ENCODE measurements at places on chromosomes 3 and 15.

- no peak for DNase-seq
These were observed 312.5 kb upstream of the ZNF385D start for GRCh38 chr3:22063500-22063899.

DNA sequence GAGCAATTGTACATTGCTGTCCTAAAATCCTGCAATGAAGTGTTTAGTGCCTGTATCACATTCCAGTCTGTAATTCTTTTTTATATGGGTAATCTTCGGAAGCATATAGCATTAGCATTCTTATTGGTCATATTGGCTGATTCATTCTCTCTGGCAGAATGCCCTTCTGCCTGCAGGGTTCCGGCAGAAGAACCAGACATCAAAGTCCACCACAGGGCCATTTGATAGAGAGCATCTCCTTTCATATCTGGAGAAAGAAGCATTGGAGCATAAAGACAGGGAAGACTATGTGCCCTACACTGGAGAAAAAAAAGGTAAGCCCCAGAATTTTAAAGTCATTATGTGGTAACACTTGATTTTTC, 39.6 kb downstream of the TMOD3 start:
- no peak for DNase-seq

DNA sequence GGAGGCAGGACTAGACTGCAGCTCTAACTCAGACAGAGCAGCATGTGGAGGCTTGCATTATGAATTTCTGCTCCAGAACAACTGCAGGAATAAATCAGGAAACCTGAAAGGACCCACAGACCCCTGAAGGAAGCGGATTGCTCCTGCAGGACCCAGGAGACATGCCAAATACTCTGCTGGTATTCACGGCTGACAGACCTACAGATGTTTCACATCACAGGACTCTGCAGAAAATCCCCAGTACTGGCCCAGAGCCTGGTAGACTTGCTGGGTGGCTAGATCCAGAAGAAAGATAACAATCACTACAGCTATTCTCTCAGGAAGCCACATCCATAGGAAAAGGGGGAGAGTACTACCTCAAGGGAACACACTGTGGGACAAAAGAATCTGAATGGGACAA, 942.1 kb downstream of the AGBL1 start:
- DNase-seq, result no peak

GRCh38 chr3:40924559-40925141, 274.7 kb upstream of the CTNNB1 start:
- no peak for DNase-seq

GRCh38 chr3:112012205-112012992, 13.7 kb downstream of the TAGLN3 start:
- no peak for DNase-seq

DNA sequence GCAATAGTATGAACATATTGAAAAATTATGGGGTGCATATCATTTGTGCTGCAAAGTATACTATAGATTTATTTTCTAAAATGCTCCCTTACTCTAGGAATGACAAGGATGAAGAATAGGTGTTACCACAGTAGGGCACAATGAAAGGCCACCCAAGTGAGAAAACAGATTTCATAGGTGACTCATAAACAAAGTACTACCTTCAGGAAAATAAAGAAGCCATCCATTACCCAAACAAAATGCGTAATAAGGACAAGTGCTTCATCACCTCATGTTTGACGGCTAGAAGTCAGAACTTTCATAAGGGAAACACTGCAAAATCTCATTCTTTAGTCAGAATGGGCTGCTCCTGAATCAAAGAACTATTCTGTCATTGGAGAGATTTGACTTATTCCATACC, 116.6 kb downstream of the MFSD1 start:
- DNase-seq, result no peak

DNA sequence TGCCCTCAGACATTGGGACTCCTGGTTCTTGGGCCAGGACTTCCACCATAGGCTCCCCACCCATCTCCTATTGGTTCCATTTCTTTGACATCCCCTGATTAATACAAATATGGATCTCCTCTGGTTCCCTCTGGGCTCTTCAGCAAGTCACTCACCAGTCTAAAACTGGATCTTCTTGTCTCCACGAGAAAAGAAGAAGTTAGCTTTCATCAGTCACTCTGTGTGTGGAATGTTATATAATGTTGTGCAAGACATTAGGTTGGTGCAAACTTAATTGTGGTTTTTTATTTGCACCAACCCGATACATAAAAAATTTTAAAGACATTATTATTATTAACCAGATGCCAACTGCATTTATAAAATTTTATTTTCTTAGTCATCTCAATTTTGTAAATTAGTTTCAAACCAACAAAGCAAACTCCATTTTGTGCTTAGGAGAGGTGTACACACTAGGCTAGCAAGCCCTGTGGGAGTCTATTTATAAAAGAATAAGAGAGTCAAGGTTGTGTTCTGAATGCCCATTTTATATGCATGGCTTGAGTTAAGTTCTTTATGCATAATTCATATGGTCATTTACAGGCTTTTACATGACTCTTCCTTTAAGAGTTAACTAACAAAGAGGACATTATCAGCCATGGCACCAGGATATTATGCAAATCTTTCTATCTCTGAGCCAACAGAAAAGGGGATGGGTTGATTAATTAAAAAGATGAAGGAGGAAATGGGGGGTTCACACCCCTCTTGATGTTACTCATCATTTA, 35.1 kb upstream of the IL12A start:
- no peak for DNase-seq

GRCh38 chr3:174425422-174425821, 433.7 kb upstream of the NAALADL2 start:
- DNase-seq, result no peak

DNA sequence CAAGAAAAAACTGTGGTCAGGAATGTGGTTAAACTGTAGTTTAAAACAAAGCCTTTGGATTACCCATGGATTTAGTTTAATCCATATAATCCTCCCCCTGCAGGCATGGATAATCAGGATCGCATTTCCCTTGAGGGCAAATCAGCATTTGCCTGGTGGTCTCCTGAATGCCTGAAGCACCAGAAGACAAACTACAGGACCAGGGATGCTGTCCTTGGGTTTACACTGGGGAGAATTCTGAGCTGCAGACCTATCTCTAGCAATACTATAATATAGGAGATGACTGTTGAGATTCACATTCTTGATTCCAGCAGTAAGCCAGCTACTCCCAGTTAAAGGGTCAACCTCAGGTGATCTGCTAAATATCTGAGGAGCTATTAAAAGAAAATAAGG, 10.6 kb downstream of the PIK3CB start:
- DNase-seq, result no peak

- no peak for DNase-seq
These were observed 54.2 kb downstream of the OSTN start for GRCh38 chr3:191253089-191253799.

DNA sequence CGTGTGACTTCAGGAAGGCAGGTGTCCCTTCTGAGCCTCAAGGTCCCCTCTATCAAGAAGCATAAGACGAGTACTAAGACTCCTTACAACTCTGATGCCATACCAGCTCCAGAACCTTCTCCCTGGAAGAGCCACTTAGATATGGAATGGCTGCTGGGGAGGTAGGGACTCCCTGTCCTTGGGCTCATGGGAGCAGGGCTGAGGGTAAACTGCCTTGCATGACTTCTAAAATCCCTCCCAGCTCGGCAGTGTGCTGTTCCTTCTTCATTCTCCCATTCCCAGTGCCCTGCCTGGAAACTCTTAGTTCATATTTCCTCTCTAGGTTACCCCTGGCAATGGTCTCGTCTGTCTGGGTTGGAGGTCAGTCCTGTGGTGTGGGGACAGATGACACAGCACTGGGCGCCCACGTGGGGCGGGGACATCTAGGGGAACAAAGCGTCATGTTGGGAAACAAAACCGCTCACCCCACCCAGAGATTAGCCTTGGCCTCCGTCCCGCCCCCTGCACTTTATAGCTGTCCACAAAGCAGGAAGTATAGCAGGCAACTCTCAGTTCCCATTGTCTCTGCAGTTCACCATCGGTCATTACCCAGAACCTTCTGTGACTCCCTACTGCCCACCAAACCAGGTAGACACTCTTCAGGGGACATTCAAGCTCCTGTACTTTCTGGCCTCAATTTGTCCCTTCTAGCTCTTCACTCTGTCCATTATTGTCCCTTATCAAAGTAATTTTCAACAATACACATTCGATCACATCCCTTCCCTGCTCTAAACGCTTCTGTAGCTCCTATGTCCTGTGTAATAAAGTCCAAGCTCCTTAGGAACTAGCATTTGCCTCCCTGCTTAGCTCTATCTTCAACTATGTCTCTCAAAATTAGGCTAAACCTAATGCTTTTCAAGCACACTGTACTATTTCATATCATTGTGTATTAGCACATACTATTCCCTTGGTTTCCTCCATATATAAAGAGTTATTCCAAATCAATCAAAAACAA, 73.8 kb downstream of the IQSEC1 start:
- no peak for DNase-seq
